T1000 (cell line): ENCODE measurements at places on chromosomes 1 and 21.

GRCh38 chr1:37189111-37189510 lies 154.8 kb upstream of the GRIK3 start:
- no peak for DNase-seq

DNA sequence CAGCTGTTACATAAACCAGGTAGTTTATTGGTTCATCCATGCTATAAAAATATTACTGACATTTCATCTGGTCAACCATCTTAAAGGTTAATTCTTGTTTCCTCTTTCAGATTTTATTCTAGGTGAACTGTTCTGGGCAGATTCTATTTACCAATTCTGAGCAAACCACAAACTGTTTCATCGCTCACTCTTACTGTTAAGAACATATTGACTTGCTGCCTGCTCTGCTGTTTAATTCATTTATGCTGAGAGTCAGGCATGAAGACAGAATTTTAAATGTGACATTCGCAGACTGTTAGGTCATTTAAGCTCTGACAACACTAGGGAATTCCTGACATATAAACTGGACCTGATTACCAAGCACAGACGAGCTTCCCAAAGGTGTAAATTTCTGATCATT lies 98.3 kb downstream of the PIGK start:
- no peak for DNase-seq

DNA sequence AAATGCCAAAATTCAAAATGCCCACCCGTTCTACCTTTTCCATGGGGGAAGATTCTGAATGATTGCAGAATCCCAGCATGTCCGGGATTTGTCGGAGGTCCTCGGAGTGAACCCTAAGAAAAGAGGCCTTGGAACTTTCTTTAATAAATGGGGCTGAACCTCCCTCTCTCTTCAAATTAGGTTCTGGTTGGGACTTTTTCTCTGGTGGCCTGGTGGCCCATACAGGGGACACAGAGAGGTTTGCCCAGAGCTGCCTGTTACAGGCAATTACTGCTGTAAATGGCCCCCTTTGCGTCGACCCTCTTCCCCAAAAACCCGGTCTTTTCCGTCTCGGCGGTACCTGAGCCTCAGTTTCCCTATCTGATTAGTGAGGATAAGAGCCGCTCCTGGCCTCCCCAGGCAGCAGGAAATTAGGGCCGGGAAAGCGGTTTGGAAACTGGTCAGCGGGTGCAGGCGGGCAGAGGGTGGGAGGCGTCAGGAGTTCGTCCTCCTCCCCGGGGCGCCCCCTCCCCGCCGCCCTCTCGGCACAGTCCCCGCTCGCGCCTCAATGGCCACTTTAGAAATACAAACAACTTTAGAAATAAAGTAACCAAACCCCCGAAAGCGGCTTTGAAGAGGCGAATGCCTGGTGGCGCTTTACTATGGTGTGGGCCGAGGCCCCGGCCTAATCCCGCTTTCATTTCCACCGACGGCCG lies 15.6 kb downstream of the PAX7 start:
- DNase-seq = no peak

DNA sequence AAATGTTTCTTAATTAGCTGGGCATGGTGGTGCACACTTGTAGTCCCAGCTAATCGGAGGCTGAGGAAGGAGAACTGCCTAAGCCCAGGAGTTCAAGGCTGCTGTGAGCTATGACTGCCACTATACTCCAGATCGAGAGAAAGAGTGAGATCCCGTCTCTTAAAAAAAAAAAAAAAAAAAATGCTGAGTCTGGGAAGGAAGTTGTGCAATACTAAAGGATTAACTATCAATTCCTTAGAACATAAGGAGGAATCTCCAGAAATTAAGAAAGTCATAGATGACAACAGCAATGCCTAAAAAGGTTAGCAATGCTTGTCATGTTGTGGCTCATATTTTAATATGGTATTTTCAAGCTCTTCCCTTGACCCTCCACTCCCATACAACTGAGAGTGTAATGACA lies 5.3 kb downstream of the LUZP1 start:
- no peak for DNase-seq

DNA sequence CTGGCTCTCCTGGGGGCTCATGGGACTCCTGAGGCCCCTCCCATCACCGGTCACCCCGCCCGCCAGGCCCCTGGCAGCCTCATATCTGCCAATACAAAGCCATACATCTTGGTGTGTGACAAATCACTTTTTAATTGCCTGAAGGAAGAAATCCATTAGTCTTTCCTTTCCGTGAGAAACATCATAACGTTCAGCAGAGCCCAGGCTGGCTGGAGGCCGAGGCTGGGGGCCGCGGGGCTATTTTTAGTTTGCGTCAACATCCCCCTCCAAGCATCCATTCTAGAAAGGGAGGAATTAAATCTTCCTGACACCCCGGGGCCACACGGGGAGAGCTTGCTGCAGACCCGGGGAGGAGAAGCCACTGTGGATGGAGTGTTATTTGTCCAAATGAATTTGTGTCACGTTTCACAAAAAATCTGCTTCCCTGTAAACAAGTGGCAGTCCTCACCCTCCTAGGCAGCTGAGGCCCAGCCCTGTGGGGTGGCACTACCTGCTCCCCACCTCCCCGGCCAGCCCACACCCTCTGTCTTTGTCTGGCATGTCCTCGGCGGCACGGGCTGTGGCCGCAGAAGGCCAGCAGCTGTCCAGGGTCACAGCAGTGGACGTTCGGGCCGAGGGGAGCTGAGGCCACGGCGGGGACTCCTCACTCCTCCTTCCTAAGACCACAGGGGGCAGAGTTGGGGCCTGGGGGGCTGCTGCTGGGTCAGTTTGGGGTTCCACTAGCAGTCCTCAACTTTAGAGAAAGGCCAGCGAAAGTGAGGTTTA lies 236.9 kb upstream of the VAMP3 start:
- no peak for DNase-seq

GRCh38 chr21:41620982-41621381 lies 113.0 kb upstream of the TMPRSS2 start:
- no peak for DNase-seq
